ENCODE measurements at places on chromosomes 4 and X.

- no peak for DNase-seq
Observed at GRCh38 chr4:166012129-166013030, 139.3 kb downstream of the TLL1 start.

DNA sequence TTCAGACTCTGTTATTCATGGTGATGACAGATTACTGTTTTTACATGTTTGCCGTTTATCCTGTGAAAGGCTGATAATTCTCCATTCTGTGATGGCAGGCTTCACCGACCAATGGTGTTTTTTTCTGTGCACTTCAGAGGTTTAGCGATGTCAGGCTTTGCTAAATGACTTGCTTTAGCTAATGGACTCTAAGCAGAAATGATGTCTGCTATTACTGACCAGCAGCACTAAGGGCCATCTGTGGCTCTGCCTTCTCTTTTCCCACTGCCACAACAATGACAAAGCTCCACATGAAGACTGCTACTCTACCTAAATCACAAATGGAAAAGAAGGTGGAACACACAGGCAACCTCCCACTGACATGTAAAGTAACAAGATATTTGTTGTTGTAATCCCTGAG is 68.4 kb upstream of the ALB start:
- no peak for DNase-seq

DNA sequence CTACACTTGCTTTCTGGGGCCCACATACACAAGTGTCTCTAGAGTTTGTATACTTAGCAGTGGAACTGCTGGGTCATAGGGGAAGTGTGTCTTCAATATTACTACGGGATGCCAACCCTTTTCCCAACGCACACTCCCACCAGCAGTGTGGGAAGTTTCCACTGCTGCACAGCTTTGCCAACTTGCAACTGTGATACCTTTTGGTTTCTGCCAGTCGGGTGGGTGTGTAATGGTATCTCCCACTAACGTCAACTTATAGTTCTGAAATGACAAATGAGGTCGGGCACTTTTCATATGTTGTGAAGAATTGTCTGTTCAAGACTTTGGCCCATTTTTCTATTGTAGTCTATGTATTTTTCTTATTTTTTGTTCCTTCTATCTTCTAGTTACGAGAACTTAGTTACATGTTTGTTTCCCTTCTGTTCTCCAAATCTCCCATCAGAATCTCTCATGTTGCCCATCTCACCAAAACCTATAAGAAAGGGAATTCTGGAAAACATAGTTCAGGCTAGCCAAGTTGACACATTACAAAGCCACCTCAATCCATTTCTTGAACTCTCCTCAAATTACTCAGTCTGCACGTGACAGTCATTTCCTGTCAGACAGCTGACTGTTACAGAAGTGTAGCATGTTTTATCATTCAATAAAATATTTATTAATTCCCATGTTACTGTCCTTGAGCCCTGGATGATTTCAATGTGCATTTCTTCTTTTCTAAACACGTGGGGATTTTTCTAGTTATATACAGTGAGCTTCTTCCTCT is 30.7 kb downstream of the PNMA6E start:
- no peak for DNase-seq

- no peak for DNase-seq
Observed at GRCh38 chr4:177099211-177099610, 210.5 kb upstream of the NEIL3 start.

DNA sequence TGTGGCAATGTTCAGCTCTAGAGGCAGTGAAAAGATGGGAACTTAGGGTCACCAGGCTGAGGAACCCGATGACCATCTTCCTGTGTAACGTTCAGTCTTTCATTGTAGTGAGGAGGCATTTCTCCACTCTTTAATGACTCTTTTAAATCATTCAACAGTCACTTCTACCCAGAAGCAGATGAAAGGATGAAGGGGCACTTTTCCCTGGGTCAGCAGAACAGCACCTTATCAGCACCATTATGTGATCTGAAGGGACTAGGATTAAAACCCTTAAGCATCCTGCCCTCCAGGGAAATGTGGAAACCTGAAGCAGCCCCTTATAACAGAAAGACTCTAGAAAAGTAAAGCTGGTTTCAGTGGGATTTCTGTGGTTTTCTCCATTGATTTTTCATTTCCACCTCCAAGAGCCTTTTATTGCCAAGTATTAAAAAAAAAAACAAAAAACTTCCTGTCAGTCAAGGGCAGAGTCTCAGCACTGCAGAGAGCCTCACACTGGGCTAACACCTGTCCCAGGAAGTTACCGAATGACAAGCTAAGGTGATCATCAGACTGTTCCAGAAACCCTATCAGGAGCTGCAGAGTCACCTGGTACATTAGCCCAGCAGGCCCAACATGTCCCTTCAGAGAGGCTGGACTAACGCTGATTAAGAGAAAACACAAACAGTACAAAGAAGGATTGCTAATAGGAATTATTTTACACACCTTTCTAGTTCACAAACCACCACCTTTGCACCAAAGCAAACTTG is 185.9 kb downstream of the SHROOM3 start:
- peak; percentile 44 for DNase-seq

DNA sequence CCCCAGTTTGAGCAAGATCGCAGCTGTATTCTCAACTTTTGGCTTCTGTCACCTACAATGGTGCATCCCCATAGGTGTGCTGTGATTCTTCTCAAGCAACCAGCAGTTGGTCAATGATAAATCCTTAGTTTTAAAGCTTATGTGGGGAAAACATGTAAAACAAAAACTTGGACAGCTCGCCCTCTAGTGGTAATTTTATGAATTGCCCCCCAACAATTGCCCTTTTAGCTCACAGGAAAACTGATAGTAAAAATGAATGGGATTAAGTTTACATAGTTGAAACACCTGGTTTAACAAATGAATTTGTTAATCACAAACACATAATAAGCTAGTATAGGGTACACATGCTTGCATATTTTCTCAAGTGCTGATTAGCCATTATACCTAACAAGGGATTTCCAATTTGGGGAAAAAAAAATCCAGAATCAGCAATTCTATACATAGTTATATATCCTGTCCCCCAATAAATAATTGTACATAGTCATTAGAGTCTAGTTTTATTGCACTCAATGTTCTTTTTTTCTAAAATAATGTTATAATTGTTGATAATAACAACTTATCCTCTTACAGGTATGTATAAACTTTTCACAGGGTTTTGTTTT is 30.1 kb downstream of the TEX13A start:
- peak; percentile 2 for DNase-seq

DNA sequence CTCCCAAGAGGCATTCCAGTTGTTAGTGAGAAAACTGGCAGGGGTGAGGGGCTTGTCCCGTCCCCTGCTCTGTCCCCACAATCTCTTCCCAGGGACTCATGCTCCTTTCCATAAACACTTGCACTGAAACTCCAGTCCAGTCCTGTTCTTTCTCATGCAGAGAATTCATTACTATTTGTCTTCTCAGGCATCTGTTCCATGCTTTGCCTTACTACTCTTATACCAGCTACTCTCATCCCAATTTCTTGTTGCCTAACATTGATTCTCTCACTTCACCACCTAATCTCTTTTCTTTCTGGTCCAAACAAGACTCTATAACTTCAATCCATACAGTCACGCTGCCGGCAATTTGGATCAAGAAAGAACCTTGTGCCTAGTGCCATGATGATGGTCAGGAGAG is 97.1 kb upstream of the VEGFC start:
- no peak for DNase-seq

GRCh38 chr4:51884606-51885005 is 41.7 kb downstream of the DCUN1D4 start:
- DNase-seq, result no peak

DNA sequence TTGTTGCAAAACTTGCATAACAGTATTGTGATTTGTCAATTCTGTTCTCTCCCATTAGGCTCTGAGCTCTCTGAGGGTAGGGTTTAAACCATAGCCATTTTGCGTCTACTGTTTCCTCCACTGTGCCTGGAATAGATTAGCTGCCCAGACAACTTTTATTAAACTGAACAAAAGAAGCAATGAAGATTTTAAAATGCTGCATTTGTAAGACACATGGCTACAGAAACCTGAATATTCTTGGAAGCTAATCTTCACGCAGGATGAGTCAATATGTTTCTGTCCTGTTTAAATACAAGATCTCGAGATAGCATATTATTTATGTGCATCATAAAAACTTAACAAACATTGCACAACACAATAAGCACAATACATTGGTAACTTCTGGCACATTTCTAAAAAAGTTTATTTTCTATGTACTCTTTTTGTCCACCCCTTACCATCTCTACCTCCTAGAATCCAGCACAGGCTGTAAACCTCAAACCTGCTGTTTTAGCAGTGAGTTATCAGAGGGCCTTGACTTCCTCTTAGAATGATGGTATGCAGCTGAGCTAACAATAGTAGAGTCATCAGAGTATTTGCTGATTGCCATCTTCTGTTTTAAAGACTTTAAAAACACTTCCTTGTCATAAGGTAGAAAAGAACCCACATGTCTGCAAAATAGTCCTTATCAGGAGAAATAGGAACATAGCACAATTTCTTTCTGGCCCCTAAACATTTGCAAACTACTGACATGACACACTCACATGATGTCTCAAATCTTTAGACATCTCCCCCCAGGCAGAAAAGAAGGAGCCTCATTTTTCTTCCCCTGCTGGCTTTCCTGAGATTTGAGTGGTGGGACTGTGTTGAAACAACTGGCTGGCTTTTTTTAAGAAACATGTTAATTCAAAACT is 10.6 kb upstream of the CCNG2 start:
- DNase-seq, result peak; percentile 5

GRCh38 chrX:138709886-138710791 is 1.4 kb downstream of the FGF13 start:
- DNase-seq, result no peak

All from NCI-H146 (cell line).